Hindlimb muscle (tissue), 1 donor: ENCODE measurements at places on chromosomes 3 and 15. TPM values are rescaled to one million over a fixed set of nuclear protein-coding genes. Genes with fewer than 3 reads are reported as not detected.

The GREM1 gene
- polyA plus RNA-seq, result 3.3 TPM

The LYZL4 gene
- not detected for polyA plus RNA-seq

The RLBP1 gene
- 0.30 TPM for polyA plus RNA-seq

The ATP13A3 gene
- 24.4 TPM for polyA plus RNA-seq

The GUCA1C gene
- polyA plus RNA-seq, result not detected
